ENCODE measurements at places on chromosomes 11 and 22.

DNA sequence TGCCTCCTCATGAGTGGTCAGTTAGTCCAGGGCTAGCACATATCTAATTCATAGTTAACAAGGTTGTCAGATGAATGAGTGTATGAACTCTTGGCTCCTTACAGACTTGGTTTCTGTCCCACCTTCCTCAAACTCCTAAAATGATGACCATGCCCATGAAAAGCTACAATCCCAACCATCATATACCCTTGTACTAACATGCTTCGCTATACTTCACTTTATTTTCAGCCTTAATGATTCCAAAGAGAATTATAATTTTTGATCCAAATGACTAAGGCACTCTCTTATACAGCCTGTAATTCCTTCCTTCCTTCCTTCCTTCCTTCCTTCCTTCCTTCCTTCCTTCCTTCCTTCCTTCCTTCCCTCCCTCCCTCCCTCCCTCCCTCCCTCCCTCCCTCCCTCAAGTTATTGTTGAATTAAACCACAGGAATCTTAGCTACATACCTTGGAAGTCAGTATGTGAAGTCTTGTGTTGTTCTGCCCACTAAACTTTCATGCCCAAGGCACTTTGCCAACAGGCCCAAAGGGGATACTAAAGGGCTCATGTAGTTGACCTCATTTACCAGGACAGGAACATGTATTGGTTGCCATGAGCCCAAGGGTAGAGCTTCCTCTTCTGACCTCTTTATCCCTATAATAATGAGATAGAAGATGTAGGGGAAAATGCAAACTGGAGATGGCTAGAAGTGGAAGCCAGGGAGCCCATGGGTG, 37.4 kb downstream of the CALCA start:
- DNase-seq, result no peak

DNA sequence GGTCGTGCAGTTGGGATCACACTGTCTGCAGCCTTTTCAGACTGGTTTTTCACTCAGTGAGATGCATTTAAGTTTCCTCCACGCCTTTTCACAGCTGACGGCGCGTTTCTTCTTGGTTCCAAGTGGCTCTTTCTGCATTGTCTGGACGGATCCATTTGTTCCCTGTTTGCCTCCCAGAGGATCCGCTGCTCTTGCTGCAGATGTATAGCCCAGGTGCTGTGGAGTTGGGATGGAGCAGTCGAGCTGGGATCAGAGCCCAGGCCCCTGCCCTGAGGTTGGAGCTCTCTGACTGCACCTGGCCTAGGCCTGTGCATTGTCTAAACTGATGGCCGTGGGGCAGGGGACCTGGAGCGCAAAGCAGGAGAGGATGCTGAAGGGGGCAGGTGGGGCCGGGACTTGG, 51.6 kb downstream of the PARVB start:
- DNase-seq, result no peak

DNA sequence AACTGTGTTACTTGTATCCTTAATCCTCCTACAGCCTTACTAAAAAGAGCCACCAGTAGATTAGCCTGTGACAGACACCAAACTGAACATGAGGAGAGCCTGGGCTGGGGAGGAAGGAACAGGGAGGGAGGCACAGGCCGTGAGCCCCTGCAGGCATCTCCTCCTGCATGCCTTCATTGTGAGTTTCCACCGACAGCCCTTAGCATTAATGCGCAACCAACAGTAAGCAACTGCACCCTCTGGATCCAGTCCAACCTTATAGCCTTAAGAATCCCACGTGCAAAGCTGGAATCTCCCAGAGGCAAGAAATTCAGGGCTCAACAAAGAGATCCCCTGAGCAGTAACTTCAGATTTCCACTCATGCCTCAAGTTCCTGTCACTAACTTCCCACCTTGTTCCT, 84.6 kb downstream of the ETS1 start:
- DNase-seq, result no peak

DNA sequence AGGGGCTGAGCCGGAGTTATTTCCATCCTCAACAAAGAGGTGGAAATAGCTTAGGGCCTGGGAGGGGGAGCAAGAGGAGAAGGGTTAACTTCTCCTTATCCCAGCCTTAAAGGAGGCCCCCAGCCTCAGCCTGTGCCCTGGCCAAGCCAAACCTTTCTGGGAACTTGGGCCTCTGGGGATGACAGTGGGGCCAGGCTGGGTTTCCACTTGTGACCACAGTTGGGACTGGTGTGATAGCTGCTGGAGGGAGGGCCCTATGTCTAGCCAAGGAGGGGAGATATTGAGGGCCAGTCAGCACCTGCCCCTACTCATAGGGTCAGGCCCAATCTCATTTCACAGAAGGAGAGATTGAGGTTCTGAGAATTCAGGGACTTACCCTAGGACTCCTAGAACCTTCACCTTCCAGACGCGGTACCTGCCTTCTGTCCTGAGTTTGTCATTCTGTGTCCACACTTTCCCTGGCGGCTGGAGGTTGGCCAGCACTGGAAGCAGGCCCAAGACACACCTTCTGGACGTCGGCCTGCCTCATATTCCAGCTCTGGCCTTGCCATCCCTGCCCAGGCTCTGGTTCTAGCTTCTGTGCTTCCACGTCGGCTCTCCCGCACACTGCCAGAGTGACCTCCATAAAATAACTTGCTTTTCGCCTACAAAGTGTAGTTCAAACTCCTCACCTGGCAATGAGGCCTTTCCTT, 3.1 kb downstream of the RELT start:
- DNase-seq, result no peak

DNA sequence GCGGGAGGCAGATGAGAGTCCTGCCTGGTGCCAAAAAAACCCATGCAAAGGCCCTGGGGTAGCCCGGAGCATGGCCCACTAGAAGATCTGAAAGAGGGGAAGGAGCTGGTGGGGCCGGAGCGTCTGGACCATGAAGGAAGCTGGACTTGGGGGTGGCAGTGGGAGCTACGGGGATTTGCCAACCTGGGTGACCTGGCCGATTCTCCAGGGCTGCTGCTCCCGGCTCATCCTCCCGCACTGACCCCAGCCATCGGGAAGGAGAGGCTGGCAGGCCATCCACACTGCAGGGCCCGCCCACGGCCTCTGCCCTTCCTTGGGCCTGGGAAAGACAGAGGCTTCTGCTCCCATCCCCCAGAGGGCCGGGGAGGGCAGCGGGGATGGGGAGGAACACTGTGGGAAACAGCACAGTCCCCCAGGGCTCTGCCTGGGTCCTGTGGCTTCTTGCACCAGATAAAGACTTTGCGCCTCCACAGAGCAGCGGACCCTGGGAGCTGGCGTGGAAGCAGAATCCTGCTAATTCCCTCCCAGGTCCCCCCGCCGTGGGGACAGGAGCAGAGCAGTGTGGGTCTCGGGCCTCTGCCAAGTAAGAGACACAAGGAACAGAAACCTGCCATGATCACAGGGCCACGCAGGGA, 87.1 kb upstream of the LINC01488 start:
- DNase-seq, result no peak

DNA sequence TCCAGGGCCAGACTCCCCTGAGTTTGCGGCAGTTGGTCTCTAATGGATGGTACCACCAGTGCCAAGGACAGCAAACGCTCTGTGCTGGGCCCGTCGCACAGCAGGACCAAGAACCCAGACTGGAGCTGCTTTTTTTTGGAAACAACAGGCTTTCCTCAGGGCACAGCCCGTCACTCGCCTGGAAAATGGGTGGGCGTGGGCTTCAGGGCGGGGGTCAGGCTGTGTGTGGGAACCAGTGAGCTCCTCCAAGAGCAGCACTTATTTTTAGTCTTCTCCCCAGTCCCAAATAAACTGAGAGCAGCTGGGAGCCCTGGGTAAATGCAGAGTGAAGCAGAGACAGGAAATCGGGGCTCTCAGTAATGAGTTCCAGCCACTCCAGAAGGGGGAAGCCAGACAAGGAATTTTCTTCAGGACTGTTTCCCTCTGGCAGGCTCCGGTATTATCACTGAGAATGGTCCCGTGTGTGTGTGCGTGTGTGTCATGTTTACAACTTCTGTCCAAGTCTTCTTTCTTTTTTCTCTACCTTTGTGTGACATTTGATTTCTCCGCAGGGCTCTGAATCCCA, 63.0 kb downstream of the PPFIBP2 start:
- no peak for DNase-seq

DNA sequence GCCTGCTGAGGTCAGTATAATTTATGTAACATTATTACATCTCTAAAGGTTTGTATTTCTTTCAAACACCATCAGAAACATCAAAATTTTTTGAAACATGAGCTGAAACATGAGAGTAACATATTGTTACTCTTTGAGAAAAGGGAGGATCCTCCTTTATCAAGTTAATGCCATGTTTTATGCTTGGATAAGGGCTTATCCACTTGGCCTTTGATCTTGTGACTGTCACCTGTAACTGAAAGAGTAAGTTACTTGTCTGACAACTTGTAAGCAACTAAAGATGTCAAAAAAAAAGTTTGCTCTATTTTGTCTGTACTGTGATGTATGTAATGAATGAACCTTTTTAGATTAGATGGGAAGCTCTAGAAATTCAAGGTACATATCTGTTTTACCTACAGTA, 59.6 kb downstream of the FAR1 start:
- no peak for DNase-seq

- no peak for DNase-seq
Measured at GRCh38 chr11:123082977-123083376, 21.0 kb upstream of the HSPA8 start.

Data from hepatic stellate cell (primary cell).